ENCODE measurements at places on chromosomes 2 and 18.
A peak's percentile ranks its signal among the peaks of the same experiment; 100 is the strongest.

DNA sequence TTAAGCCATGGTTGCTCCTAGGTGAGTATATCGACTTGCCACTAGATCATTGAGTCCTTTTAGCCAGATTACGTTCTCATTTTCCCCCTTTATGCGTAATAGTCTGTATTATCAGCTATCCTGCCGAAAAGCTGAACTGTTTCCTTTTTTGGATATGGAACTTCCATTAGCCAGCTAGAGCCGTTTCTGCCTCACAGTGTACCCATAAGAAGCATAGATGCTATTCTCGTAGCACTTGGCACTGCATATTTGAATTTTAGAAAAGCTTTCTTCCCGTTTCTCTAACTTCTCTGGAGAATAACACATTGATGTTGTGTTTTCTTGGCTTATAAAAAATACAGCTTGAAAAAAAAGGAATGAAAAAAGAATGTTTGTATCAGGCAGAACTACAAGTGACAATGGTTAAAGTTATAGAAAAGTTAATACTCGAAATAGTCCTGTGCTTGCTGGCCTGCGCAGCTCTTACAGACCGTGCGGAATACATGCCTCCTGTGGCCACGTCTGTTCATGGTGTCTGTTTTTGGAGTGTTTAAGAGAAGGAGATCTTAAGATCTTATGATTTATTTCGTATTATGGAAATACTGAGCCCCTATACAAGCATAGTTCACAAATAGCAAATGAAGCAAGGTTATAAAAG, 710 bp downstream of the DUSP19 start:
- DNase-seq = no peak

GRCh38 chr2:214103276-214104001, 307.4 kb upstream of the VWC2L start:
- no peak for DNase-seq

GRCh38 chr18:11963991-11964484, 17.3 kb upstream of the IMPA2 start:
- DNase-seq = no peak

- no peak for DNase-seq
Measured at GRCh38 chr2:79985145-79985544, 319.4 kb downstream of the LRRTM1 start.

GRCh38 chr2:18980104-18980785, 378.2 kb downstream of the OSR1 start:
- DNase-seq = no peak

DNA sequence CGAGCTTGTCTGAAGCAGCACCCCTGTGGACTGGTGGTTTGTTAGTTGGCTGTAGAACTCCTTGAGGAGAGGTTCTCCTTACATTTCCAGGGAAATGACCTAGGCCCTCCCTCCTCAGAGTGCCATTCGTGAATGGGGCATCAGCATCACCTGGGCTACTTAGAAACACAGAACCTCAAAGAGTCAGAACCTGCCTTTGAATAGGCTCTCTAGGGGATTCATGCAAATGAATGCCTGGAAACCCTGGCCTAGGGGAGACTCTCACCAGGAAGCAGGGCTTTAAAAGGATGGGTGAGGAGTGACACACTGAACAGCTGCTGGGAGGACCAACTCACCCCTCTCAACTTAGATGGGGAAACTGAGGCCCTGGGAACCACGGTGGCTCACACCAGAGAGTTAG, 2.1 kb upstream of the MOCOS start:
- DNase-seq = no peak

GRCh38 chr2:102368461-102369109, 13.0 kb downstream of the IL18R1 start:
- DNase-seq = no peak

GRCh38 chr18:63206433-63207142, 113.0 kb downstream of the BCL2 start:
- DNase-seq = no peak

GRCh38 chr2:240202586-240202985, 62.1 kb upstream of the OTOS start:
- no peak for DNase-seq

DNA sequence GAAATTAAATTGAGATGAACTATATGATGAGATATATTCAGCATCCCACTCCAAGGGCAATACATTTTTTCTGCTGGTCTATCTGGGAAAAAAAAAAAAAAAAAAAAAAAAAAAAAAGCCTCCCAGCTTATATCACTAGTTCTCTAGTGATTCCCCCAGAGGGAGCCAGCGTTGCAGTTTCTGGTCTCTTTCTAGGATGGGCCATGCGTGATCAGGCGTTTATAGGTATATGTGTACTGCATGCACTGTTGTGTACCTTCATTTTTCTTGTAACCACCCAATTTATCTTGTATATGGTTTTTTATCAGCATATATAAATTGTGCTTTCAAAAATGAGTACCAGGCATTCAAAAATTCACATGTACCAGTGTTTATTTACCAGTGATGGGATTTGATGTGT, 35.1 kb downstream of the DCDC2C start:
- DNase-seq = peak; percentile 50

- DNase-seq = no peak
Measured at GRCh38 chr2:217107480-217107879, 247.6 kb upstream of the TNP1 start.

DNA sequence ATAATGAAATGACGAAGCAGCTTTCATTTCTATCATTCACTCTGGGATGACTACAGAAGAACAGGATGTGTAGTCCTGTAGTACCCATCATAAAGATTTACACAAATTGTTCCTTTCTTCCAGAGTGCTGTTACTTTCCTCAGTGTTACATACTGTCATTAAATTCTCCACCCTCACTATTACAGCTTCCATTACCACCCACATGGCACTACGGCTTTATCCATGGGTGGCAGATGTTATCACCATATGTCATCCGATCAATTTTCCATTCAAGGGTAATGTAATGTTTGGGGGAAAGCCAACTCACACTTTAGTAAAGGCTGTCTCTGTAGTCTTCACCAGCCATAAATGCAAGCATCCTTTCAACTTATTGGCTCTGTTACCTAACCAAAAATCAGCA, 7.1 kb upstream of the CSRNP3 start:
- no peak for DNase-seq

- DNase-seq = no peak
Measured at GRCh38 chr2:127541809-127542208, 6.3 kb downstream of the MYO7B start.

DNA sequence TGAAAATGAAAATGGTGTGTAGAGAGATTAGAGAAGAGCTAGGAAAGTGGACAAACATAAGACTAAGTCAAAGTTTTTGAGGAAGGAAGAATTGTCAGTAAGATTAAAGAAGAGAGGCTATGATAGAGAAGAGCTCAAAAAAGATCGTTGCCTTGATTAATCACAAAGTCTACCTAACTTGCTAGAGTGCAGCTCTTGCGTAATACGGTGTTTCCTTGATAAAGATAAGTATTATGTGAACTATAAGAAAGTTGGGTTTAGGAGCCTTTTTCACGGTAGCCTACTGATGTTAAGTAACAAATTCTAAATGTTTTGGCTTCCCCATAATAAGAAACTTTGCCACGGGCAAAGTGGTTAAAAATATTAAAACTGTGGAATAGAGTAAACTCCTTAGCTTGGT, 226.4 kb upstream of the NRXN1 start:
- DNase-seq = no peak

DNA sequence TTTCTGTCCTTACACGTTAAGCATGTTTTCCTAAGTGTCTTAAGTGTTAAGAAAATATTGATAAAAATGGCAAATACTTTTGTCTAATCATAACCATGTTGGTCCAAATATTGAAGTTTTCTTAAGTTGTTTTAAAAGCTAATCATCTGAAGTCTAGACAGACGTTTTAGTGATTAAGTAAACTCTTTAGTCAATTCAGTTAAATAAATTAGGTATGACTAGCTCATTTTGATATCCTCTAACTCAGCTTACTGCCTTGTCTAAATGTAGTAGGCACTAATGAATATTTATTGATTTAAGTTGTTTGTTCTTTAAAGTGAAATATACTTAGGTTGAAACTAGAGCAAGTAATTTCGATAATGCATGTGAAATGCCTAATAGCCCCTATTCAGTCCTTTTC, 471.8 kb upstream of the CHST9 start:
- DNase-seq = no peak

GRCh38 chr2:204024906-204025475, 88.4 kb downstream of the ICOS start:
- DNase-seq = peak; percentile 52

DNA sequence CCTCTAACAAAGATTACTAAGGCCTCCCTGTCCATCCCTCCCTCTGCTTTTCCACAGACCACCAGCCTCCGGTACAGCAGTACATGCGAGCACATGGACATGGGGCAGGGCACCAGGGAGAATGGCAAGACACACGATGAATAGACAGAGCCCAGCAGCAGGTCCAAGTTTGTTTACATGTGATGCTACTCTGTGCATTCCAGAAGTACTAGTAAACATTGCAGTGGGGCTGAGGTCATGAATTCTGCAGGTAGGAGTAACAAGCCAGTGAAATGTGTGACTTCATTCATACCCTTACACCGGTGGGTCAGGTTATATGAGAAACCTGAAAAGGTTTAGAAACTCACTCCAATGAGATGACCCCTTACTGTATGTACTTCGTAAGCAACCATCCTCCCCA, 205.7 kb downstream of the BCL11A start:
- no peak for DNase-seq

- no peak for DNase-seq
Measured at GRCh38 chr2:171128461-171128860, 32.2 kb downstream of the TLK1 start.

- DNase-seq = no peak
Measured at GRCh38 chr2:206225435-206226232, 48.8 kb upstream of the ZDBF2 start.

DNA sequence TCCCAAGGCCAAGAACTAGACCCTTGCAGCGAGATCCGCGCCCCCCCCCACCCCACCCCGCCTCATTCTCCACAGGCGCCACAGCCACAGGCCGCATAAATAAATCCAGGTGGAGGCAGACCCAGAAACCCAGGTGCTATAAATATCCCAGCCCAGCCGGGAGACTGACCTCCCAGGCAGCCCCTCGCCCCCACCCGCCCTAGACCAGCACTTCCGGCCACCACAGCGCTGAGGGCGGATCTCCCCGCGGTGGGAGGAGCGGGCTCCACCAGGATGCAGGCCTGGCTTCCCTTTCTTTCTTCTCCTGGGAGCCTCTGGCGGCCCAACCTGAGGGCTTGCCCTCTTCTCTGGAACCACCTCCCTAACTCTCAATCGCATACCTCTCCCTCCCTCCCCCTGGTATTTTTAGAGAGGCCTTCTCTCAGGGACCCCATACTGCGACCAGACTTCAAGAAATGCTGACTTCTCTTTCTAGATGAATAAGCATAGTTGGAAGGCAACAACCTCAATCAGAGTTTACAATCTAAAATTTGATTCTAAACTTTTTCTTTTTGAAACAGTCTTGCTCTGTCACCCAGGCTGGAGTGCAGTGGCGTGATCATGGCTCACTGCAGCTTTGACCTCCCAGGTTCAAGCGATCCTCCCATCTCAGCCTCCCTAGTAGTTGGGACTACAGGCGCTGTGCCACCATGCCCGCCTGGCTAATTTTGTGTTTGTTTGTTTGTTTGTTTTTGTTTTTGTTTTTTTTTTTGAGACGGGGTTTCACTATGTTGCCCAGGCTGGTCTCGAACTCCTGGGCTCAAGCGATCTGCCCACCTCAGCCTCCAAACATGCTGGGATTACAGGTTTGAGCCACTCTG, 55.0 kb downstream of the PKDCC start:
- no peak for DNase-seq

- no peak for DNase-seq
Measured at GRCh38 chr2:19086231-19086651, 272.2 kb downstream of the OSR1 start.
